ENCODE measurements at places on chromosomes 7 and 10.

DNA sequence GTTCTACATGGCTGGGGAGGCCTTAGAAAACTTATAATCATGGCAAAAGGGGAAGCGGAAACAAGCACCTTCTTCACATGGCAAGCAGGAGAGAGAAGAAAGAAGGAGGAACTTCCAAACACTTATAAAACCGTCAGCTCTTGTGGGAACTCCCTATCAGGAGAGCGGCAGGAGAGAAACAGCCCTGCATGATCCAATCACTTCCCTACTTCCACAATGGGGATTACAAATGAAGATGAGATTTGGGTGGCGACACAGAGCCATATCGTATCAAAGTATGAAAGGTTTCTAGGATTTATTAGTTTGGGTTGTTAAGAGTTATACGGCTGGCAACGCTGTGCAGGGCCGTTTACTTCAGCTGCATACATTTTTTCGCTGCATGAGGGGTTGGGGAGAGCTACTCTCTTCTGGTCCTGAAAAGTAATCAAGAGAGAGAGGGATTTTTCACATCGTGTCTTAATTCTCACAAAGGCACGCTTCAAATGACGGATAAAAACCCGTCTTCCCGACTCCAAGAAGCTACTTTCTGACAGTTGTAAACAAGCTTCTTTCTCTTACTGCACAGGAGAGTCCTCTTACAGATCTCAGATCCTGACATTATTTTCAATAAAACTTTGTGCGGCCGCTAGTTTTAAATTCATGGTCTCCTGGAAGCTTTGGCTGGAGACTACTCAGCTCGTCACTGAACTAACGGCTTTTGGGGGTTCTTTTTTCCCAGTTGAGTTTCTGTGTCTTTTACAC is 751 bp upstream of the GTPBP10 start:
- no peak for DNase-seq

- DNase-seq = no peak
Observed at GRCh38 chr7:40848541-40849221, 713.9 kb downstream of the SUGCT start.

- no peak for DNase-seq
Observed at GRCh38 chr10:36421992-36422391, 703.4 kb upstream of the ANKRD30A start.

DNA sequence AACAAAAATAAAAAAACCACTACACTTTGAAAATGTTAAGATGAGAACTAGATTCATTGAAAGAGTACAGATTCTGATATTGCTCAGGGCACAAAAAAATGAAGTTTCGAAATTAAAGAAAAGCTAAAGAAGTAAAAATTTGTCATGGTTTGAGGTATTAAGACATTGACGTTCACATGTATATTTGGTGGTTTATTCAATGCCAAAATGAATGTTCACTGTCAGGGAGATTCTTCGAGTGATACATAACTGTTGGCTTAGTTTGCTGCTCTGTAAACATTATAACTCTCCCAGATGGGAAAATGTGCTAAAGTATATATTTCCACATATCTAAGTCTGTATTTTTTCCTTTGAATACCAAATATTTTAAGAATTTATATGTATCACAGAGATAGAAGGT is 345.0 kb downstream of the SEMA3D start:
- no peak for DNase-seq

DNA sequence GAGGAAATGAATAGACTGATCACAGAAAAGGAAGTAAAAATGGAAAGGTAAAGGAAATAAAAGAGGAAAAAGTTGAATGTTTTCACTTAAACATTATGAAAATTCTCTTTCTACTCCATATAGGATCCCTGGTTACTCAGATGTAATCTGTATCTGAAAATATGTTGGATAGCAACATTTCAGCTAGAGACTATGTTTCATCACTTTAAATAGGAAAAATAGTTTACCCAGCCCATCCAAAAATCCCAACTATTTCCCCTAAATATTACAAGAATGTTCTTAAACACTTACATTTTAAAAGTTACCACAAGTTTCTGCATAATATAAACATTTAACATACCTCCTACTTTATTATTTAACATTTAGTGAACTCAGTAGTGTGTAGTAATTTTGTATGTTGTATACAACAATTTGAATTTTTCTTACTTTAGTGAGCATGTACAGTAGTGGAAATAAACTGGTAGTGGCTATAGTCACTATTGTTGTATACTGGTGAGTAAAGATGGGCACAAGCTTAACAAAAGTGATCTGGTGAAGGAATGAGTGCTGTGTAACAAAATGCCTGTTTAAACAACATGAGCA is 27.1 kb downstream of the SLF2 start:
- no peak for DNase-seq

GRCh38 chr7:75892634-75893272 is 13.9 kb downstream of the RHBDD2 start:
- no peak for DNase-seq

GRCh38 chr7:139479620-139480019 is 3.9 kb downstream of the KLRG2 start:
- peak; percentile 67 for DNase-seq

GRCh38 chr7:129466796-129467195 is 32.6 kb downstream of the STRIP2 start:
- no peak for DNase-seq

GRCh38 chr10:59036311-59037017 is 140.0 kb upstream of the PHYHIPL start:
- DNase-seq = no peak

- DNase-seq = no peak
Observed at GRCh38 chr10:84269773-84270172, 24.9 kb downstream of the RGR start.

GRCh38 chr10:122422266-122422989 is 32.0 kb upstream of the ARMS2 start:
- DNase-seq = no peak

DNA sequence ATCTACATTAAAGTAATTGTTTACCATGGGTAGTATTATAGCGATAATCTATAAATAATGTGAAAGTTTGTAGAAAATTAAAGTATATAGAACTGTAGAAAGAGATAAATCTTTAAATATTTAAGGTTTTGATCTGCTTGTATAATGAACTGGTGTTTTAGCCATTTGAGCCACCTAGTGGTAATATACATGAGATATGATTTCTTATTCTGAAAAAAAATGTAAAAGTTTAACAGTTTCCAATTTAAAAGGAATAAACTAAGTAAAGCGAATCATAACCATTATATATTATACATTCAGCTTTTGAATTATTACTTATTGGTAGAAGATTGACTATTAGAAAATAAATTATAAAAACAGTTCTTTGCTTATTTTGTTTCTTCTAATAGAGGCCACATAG is 91.2 kb downstream of the OTUD1 start:
- DNase-seq = no peak

DNA sequence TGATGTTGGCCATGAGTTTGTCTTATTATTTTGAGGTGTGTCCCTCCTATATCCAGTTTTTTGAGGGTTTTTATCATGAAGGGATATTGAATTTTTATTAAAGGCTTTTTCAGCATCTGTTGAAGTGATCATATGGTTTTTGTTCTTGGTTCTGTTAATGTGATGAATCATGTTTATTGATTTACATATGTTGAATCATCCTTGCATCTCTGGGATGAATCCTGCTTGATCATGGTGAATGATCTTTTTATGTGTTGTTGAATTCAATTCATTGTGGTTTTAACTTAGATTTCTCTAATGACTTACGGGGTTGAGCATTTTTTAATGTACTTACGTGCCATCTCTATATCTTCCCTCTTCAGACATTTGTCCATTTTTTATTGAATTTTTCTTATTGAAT is 22.9 kb downstream of the DLD start:
- DNase-seq = no peak

GRCh38 chr10:52194191-52194590 is 119.9 kb upstream of the DKK1 start:
- no peak for DNase-seq

- peak; percentile 2 for DNase-seq
Observed at GRCh38 chr10:91856637-91857036, 52.6 kb downstream of the FGFBP3 start.

- DNase-seq = no peak
Observed at GRCh38 chr10:117226813-117227451, 14.0 kb upstream of the SLC18A2 start.

DNA sequence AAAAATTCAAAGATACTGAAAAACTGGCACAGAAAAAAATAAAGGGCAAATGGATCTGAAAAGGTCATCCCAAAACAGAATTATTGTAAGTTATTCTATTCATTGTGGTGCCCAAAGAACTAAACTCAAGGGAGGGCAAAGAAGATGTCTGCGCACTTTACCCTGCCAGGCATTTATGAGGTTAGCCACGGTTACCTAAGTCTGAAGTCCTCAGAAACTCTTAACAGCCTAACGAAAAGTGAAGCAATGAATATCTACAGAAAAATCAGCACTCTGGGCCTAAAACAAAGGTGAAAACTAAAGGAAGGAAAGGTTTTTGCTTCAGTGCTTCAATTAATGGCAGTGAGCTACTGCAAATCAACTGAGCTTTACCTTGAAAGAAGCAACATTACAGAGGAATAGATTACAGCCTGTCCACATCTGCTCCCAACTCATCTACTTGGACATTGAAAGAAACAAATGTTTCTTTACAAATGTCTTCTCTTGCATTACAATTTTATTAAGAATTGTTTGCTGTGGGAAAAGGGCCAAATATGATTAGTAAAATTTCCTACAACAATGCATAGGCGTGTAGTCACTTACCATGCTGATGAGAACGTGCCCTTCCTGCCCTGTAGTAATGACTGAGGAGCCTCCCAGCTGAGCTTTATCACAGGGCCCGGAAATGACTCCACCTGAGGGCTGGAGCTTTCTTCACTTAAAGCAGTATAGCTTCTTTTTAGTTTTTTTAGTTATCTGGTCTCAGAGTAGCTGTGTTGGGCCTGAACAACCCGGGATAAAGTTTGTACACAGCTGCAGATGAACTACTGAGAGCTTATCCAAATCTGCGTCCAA is at the start of gene TUBAL3:
Gene TUBAL3, minus strand, starts transcription at position 621 of the 834 bp plus-strand sequence. Its CDS starts 36 bp downstream, at position 585.
- no peak for DNase-seq

DNA sequence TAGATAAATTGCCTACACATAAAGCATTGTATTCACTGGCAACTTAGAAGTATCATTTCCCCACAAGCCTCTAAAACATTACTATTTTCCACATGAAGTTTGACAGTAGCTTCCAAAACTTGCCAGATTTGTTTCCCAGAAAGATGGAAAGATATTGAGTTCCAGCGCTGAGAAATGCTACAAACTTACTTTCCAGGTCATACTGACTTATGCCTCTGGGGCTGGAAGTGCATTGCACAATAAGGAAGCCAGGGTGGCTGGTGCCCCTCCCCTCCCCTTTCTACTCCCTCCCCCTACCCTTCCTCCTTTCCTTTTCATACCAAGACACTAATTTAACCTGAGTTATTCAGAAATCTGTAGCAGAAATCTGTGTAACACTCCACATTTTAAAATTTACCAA is 212.6 kb downstream of the WDR37 start:
- no peak for DNase-seq

DNA sequence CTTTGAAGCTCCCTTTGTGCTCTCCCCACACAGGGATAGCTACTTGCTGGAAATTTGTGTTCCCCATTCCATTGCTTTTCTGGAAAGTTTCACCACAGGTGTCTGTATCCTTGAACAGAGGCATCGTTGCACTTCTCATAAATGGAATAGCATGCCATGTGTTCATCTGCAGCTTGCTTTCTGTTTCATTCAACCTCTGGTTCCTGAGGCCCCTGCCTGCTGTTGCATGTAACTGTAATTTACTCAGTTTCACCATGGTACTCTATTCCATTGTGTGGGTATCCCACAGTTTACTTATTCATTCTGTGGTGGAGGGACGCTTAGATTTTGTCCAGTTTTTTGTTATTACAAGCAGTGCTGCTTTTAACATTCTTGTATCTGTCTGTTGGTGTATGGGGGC is 32.0 kb downstream of the EEPD1 start:
- DNase-seq = peak; percentile 16

Measured in NCI-H1694 (cell line).